ENCODE measurements at places on chromosomes 5 and 9.

- no peak for DNase-seq
These were observed 30.4 kb downstream of the FAM163B start for GRCh38 chr9:133578524-133579441.

DNA sequence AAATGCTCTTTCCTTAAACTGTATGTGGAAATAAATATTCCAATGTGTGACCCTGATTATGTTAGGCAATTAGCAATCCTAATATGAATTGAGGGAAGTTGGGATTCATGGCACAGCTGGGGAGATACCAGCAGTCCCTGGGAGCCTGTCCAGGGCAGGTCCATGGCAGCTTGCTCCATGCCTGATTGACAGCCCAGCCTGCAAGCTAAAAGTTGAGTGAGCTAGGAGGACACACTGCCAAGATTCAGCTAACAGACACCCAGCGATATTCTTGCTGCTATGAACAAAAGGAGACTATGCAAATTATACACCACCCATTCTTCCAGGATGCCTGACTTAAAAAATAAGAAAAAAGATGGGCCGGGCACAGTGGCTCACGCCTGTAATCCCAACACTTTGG is 6.2 kb downstream of the TGFBI start:
- peak; percentile 30 for DNase-seq

GRCh38 chr9:124662561-124662960 is 108.5 kb downstream of the NR6A1 start:
- DNase-seq: no peak

GRCh38 chr9:79312686-79313421 is 258.9 kb upstream of the TLE4 start:
- no peak for DNase-seq

- no peak for DNase-seq
These were observed 25.4 kb downstream of the TYRP1 start for GRCh38 chr9:12718482-12719026.

DNA sequence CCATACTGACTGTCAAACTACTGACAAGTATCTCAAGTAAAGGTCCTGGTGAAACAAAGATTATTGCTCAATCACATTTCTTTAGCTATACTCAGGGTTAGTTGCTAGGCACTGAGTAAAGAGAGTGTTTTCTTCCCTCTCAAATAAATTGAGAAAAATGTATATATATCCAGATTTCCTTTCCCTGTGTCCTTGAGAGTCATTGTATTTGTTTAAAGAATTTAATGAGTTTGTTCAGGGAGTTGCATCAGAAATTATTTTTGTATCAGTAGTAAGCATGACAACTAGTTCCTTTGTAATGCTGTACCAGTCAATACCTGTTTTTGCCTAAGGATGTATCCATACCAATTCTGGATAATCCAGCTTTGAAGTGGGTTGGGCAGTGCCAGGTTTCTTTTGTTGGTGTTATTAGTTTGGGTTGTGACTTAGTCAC is 3.2 kb upstream of the ANKHD1 start:
- DNase-seq: no peak

- no peak for DNase-seq
These were observed 45.4 kb downstream of the SPATA31C2 start for GRCh38 chr9:88092797-88093331.

DNA sequence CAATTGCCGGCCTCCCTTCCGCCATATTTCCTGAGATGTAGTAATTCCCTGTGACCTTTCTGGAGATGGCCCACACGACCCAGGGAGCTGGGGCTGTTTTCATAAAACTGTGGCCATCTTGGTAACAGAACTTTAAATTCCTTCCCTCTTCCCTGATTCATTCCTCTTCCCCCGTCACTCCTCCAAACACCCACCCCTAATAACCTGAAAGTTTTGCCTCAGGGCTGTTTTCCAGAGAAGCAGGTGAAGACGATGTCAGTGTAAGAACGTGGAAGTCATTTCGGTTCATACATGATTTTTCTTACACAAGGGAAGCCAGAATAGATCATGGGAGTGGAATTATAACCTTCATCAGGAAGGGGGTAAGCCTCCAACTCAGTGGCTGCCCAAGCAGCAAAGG is 40.6 kb upstream of the ANKH start:
- no peak for DNase-seq

GRCh38 chr9:20396509-20396908 is 225.8 kb downstream of the MLLT3 start:
- DNase-seq: no peak

- DNase-seq: no peak
These were observed 113.4 kb upstream of the MSX2 start for GRCh38 chr5:174610968-174611367.

DNA sequence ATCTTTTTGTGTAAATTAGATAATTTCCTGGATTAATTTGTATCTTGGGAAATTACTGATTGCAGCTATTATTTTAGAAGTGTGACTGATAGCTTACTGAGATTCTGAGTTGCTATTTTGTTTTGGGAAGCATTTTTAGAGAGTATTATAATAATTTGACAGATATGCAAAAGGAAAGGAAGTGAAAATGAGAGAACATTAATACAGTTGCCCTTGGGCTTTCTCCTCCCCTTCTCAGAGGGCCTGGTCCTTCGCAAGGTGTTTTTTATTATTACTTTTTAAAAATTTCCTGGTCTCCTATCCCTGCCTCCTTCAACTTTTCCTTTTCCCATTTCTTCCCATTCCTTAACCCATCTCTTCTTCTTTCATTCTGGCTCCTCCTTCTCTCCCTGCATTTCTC is 32.6 kb downstream of the UBAP1 start:
- no peak for DNase-seq

GRCh38 chr5:93072831-93073459 is 508.1 kb downstream of the NR2F1-AS1 start:
- no peak for DNase-seq

DNA sequence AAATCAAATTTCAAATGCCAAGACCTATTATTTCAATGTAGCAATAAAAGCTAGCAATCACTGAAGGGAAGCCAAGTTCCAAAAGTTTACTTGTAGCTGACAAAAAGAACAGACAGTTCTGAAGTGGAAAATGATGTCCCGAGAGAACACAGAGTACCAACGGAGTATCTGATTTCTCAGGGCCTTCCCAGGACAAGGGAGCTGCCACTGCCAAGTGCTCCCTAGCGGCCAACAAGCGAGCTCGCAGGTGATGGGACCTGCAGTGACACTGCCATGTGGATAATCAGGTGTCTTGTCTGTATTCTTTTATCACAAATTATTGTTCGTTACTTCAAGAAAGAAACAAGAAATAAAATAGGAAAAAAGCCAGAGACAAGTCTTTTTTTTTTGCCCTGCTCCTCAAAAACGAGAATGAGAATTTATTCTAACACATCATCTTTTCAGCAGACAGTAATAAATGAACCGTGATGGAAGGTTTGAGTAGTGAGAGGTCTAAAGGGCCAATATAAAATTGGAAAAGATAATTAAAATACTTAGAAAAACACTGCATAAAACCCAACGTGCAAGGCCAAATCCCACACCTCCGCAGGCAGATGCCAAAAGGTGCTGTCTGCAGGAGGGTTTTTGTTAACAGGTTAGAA is 159.4 kb downstream of the MYO10 start:
- DNase-seq: no peak

- DNase-seq: no peak
These were observed 114.7 kb downstream of the KIAA0825 start for GRCh38 chr5:94503677-94504076.

DNA sequence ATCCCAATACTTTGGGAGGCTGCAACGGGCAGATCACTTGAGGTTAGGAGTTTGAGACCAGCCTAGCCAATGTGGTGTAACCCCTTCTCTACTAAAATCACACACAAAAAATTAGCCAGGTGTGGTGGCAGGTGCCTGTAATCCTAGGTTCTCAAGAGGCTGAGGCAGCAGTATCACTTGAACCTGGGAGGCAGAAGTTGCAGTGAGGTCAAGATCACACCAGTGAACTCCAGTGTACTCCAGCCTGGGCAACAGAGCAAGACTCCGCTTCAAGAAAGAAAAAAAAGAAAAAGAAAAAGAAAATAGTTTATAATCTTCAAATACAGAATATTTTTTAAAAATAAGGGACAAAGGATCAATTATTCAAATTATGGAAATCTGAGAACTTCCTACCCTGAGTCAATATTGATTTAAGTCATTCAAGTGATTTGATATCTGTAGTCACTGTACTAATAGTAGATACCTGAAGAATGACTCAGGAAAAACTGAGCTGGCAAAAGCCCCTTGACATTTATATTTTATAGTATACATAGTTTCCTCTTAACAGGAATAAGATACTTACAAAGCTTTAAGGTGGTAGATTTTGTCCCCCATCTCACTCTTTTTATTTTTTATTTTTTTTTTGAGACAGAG is 61.8 kb downstream of the PTBP3 start:
- DNase-seq: no peak

- no peak for DNase-seq
These were observed 1111.1 kb downstream of the TAF11L14 start for GRCh38 chr5:18745042-18745987.

- no peak for DNase-seq
These were observed 735 bp downstream of the IDNK start for GRCh38 chr9:83623679-83624076.

GRCh38 chr5:108788142-108788541 is 40.4 kb downstream of the FER start:
- no peak for DNase-seq

- DNase-seq: no peak
These were observed 125.1 kb downstream of the GAS1 start for GRCh38 chr9:86822006-86822801.

DNA sequence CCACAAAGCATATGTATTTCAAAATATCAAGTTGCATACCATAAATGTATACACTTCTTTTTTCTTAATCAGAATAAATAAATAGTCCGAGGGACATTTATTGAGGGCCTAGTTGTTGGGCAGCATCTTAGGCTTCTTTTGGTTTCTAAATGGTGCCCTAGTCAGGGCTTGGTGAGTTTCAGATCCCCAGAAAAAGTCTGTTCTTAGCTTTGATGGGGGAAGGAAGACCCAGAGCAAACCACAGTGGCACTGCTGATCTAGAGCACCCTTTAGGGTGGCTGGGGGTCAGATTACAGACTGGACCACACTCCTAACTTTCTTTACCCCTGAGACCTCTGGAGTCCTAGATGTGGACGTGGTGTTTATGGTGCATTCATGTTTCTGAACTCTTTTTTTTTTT is 97.8 kb downstream of the C9orf152 start:
- DNase-seq: no peak

- DNase-seq: no peak
These were observed 24.3 kb downstream of the NUP214 start for GRCh38 chr9:131149688-131150053.

DNA sequence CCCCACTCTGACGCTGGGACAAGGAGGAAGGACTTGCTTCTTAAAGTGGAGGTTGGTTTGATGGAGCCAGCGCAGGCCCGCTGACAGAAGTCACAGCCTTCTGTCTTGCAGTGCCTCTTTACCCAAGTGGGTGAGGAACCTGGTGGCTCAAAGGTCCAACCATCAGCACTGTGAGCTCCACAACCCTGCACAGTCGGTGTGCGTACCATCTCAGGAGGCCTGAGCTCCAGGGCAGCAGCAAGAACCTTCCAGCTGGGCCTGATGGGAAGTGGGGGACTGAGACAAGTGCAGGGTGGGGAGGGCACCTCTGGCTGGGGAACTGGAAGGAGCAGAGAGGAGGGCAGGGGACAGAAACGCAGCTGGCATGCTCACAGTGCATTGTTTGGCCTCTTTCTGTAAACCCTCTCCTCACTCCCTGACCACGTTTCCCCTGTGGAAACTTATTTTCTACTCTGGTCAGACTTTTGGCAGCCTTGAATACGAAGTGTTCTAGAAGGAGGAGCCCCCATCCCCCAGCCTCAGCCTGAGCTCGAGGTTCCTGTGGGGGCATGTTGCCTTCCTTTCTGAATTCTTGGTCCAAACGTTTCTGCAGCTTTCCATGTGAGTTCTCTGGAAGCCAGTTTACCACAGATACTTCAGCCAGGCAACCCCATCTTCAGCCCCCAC is 178.5 kb upstream of the PITX1 start:
- DNase-seq: no peak

DNA sequence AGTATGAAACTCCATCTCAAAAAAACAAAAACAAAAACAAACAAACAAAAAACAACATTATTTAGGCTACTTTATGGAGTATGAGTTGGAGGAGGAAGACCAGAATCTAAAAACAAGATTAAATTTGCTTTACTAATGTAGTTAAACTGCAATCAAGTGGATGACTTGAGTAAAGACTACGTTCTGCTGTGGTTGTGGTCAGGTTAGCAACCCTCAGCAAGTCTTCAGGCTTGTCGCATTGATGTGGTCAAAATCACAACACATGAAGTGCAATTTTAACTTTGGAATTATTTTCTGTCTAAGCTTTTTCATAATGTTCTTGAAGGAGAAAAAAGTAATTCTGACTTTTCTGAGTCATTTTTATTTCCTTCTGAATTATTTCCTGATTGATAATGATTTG is 43.1 kb downstream of the PDE6A start:
- DNase-seq: no peak

GRCh38 chr5:168756453-168757391 is 177.6 kb upstream of the PANK3 start:
- DNase-seq: no peak

DNA sequence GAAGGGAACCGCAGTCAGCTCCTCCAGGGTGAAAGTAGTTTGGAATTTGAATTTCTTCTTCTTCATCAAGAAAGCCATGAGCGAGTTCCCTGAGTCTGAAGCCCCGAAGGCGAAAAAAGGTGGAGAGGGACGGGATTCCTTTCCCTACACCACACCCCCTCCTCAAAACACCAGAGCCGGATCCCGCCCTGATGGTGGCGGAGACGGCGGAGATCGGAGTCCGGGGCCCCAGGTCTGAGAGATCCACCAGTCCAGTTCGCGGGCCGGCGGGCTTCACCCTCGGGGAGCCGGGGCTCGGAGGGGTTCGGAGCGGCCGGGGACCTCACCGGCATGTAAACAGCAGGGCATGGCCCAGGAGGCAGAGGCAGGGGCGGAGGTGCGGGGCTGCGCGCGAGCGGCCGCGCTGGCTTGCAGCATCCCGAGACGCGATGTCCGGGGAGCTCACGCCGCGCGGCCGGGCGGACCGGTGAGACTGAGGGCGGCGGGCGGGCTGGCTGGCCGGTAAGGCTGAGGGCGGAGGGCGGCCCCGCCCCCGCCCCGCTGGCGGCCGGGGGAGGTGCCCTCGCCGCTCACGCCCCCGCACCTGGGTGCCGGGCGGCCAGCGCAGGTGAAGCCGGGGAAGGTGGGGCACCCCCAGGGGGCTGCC is 606 bp downstream of the EEIG1 start:
- peak; percentile 75 for DNase-seq

DNA sequence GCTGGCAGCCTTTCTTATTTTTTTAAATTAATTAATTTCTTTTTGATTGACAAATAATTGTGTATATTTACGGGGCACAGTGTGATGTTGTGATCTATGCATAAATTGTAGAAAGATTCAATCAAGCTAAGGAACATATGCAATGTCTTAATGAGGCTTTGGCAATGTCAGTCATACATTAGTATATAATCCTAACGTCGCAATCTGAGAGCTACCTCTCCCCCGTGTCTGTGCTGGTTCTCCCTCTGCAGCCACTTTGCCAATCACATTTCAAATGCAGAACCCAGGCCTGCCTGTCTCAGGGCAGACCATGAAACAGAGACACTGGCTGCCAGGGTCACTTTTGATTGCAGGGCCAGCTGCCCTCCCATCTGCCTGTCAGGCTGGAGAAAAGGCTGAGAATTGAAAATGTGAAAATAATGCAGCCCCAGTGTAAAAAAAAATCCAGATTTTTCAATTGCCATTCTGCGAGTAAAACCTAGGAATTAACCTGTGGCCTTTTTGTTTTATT is 56.3 kb downstream of the SLC24A2 start:
- no peak for DNase-seq

- DNase-seq: no peak
These were observed 29.6 kb upstream of the LCP2 start for GRCh38 chr5:170327168-170327567.

All from sciatic nerve (tissue), 2 donors.